ENCODE measurements at places on chromosomes 12 and 14.

- peaks cover 15% of the 10 kb centered on the region for H3K36me3 ChIP-seq
- peak overlapping the region; percentile 93 for H3K27ac ChIP-seq
- peak overlapping the region; percentile 59 for H3K4me3 ChIP-seq
These were observed 24.8 kb downstream of the CLECL1 start for GRCh38 chr12:9707864-9708808.

- peaks cover 25% of the 10 kb centered on the region for H3K4me1 ChIP-seq
- no peaks in the 10 kb centered on the region for H3K27me3 ChIP-seq
- no peak overlapping the region for H3K4me3 ChIP-seq
- peak; percentile 65 for DNase-seq
- H3K27ac ChIP-seq = no peak overlapping the region
These were observed 612 bp downstream of the PHC1 start for GRCh38 chr12:8914716-8915526.

- H3K27me3 ChIP-seq = no peaks in the 10 kb centered on the region
- peaks cover 31% of the 10 kb centered on the region for H3K36me3 ChIP-seq
These were observed 6.5 kb upstream of the ACACB start for GRCh38 chr12:109109746-109110350.

DNA sequence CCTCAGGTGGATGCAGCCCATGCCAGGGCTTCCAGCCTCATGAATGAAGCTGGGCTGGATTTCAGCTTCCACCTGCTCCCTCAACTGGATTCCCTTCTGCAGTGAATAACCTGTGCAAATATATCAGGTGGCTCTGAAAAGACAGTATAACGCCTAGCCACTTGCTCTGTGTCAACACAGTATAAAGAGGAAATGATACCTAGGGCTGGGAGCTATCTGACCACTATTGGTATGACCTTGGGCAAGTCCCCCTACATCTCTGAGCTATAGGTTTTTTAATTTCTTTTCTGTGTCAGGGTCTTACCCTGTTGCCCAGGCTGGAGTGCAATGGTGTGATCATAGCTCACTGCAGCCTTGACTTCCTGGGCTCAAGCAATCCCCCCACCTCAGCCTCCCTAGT, 19.8 kb downstream of the ISM2 start:
- H3K27ac ChIP-seq = no peak overlapping the region
- DNase-seq = no peak
- no peak overlapping the region for H3K4me3 ChIP-seq
- H3K27me3 ChIP-seq = no peaks in the 10 kb centered on the region
- H3K4me1 ChIP-seq = no peaks in the 10 kb centered on the region
- H3K36me3 ChIP-seq = no peaks in the 10 kb centered on the region

- H3K4me1 ChIP-seq = peaks cover 2% of the 10 kb centered on the region
- H3K4me3 ChIP-seq = no peak overlapping the region
- H3K27ac ChIP-seq = no peak overlapping the region
- H3K36me3 ChIP-seq = no peaks in the 10 kb centered on the region
- peaks cover 11% of the 10 kb centered on the region for H3K27me3 ChIP-seq
These were observed 3.2 kb upstream of the MGST1 start for GRCh38 chr12:16344269-16344668.

- H3K4me3 ChIP-seq = no peak overlapping the region
- H3K27ac ChIP-seq = no peak overlapping the region
- H3K27me3 ChIP-seq = no peaks in the 10 kb centered on the region
- no peaks in the 10 kb centered on the region for H3K36me3 ChIP-seq
These were observed 161.3 kb downstream of the ZFP36L1 start for GRCh38 chr14:68631394-68632053.

- H3K27me3 ChIP-seq = peaks cover 2% of the 10 kb centered on the region
- H3K36me3 ChIP-seq = no peaks in the 10 kb centered on the region
- H3K4me1 ChIP-seq = no peaks in the 10 kb centered on the region
- H3K27ac ChIP-seq = no peak overlapping the region
- DNase-seq = no peak
These were observed 72.7 kb downstream of the TPH2 start for GRCh38 chr12:72011374-72011773.

DNA sequence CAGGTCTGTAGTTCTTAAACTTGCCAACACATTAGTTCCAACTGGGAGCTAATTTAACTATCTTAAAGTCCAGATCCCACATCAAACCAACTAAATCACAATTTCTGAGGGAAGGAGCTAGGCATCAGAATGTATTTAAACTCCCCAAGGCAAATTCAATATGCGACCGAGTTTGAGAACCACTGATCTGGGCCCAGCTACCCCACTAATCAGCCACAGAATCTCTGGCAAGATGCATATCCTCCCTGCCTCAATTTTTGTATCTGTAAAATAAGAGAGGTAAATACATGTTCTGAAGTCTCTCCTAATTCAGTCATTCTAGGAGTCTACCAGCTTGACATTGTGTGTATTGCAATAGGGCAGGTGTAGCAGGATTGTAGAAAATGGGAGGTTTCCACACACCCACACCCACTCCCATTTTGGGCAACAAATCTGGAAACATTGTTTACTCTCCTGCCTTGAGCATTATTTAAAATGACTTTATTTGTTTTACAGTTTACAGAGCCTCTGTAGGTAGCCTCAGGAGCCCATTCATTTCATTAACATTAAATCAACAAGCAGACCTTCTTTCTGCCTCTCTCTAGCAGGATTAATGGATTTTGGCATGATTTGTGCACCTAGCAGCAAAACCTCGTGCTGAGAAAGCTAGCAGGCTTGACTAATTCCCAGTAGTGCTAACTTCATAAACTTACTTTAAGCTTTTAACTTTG, 15.6 kb downstream of the LGR5 start:
- H3K36me3 ChIP-seq = no peaks in the 10 kb centered on the region
- no peak for DNase-seq
- no peak overlapping the region for H3K4me3 ChIP-seq
- H3K27ac ChIP-seq = no peak overlapping the region
- H3K4me1 ChIP-seq = no peaks in the 10 kb centered on the region

All from activated B cell treated with CpG ODN at 0.5 μM for 24 hours (primary cell).